ENCODE measurements at places on chromosomes 12 and 14.

- no peak for DNase-seq
- peaks cover 8% of the 10 kb centered on the region for H3K4me1 ChIP-seq
- H3K4me3 ChIP-seq = no peak overlapping the region
- peak overlapping the region; percentile 90 for H3K27ac ChIP-seq
Measured at GRCh38 chr12:96241846-96242256, 47.7 kb downstream of the ELK3 start.

DNA sequence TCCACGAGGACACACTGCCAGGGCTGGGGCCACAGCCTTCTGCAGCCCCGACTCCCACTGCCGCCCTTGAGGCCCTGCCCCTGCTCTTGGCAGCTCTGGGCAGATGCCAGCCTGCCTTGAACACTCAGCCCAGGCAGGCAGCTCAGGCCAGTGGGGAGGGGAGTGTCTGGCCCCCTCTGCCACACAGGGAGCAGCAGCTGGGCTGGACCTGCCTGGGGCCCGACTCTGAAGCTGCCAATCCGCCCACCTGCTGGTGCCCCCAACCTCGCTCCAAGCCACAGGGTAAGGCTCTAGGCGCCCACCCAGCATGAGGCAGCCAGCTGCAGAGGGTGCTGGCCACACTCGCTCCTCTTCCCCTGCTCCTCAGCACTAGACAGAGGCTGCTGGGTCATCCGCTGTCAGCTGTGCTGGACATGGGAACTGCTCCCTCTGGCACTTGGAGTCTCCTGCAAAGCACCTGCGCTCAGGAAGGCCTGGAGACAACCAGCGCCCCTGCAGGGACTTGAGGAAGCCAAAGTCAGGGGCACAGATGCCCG is 24.6 kb upstream of the NUDT14 start:
- H3K36me3 ChIP-seq = no peaks in the 10 kb centered on the region
- no peak overlapping the region for H3K27ac ChIP-seq
- H3K27me3 ChIP-seq = peaks cover 15% of the 10 kb centered on the region
- no peak for DNase-seq

- H3K27me3 ChIP-seq = no peaks in the 10 kb centered on the region
- no peak for DNase-seq
- H3K4me3 ChIP-seq = no peak overlapping the region
- H3K36me3 ChIP-seq = peaks cover 7% of the 10 kb centered on the region
- H3K4me1 ChIP-seq = no peaks in the 10 kb centered on the region
- no peak overlapping the region for H3K27ac ChIP-seq
Measured at GRCh38 chr14:81187832-81188522, 32.8 kb downstream of the GTF2A1 start.

DNA sequence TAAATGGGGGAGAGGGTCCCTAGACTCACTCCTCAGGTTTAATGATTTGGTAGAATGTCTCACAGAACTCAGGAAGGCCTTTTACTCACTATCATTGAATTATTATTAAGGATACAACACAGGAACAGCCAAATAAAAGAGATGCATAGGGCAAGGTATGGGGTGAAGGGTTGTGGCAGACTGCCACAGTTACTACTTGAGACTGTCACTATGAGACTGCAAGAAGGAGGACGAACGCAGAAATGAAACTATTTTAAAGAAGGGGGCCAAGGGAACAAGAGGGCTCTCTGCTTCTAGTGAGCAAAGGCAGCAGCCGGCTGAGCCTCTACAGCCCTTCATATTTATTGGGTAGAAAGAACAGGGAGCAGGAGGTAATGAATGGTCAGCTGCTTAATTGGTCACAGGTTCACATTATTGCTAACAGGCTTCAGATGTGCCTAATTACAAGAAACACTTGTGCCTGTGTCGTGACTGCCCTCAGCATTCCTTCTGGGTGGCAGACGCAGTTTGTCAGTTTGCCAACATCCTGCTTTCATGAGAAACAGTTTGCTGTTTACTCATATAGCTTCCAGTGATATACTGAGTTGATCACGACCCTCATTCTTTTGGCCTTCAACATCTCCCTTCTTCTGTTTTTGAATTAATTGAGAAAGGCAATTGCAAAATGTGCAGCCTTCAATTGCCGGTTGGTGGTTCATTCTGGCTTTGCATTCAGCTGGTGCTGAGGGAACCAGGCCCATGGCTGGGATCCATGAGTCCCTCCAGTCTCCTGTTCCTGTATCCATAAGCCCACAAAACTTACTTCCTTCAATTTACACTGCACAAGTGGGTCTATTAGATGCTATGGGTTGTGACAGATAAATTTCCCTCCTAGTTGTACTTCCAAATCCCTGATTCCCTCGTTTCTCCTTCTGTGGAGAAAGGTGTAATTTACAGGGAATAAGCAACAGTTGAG is 82.8 kb upstream of the PLEKHG7 start:
- H3K4me1 ChIP-seq = no peaks in the 10 kb centered on the region
- no peaks in the 10 kb centered on the region for H3K36me3 ChIP-seq
- H3K27me3 ChIP-seq = no peaks in the 10 kb centered on the region
- H3K4me3 ChIP-seq = no peak overlapping the region

DNA sequence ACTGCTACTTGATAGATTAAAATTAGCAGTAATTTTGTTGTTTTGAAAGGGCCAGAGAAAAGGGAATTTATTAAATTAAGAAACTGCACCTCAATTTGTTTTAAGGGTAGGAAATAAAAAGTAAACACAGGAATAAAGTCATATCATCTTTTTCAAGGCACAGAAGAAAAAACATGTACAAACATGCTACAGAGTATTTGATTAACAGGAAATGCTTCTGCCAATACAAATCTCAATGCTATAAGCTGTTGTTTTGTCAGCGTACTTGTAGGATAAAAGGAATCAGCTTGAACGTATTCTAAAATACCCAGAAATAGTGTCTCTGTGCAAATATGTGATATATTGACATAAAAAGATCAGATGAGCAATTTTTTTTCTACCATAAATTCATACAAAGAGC is 474.0 kb upstream of the MGAT4C start:
- no peaks in the 10 kb centered on the region for H3K4me1 ChIP-seq
- no peaks in the 10 kb centered on the region for H3K36me3 ChIP-seq

DNA sequence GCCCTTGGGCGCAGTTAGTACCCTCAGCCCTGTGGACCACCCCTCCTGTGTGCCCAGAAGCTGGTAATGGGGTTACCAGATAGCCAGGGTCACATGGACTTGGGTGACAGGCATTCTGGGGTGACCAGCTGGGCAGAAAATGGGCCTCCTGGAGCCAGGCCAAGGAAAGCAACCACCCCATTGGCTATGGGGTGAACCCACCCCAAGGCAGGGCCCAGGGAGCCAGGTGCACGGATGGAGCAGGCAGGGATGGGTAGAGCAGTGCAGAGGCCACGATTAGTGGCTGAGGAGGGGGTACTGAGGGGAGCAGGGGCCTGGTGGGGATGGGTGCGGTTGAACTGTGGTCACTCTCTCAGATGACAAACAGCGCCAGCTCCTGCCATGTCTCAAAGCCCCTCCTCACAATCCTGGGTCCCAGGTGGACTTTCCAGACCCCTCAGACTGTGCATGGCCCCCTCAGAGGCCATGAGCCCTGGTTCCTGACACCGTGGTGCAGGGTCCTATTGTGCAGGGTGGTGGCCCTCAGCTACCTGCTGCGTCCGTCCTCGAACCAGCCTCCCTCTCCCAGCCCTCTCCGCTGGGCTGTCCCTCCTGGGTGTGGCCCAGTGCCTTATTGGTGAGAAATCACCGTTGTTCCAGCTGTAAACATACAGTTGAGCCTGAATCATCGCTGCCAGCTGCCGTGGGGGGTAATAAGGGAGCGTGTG is 23.4 kb upstream of the BEGAIN start:
- H3K27me3 ChIP-seq = no peaks in the 10 kb centered on the region
- no peak overlapping the region for H3K4me3 ChIP-seq
- no peak overlapping the region for H3K27ac ChIP-seq
- H3K36me3 ChIP-seq = no peaks in the 10 kb centered on the region

- H3K36me3 ChIP-seq = no peaks in the 10 kb centered on the region
- no peak overlapping the region for H3K27ac ChIP-seq
- DNase-seq = no peak
- H3K27me3 ChIP-seq = no peaks in the 10 kb centered on the region
- no peaks in the 10 kb centered on the region for H3K4me1 ChIP-seq
- no peak overlapping the region for H3K4me3 ChIP-seq
Measured at GRCh38 chr14:32757568-32757967, 181.1 kb upstream of the NPAS3 start.

DNA sequence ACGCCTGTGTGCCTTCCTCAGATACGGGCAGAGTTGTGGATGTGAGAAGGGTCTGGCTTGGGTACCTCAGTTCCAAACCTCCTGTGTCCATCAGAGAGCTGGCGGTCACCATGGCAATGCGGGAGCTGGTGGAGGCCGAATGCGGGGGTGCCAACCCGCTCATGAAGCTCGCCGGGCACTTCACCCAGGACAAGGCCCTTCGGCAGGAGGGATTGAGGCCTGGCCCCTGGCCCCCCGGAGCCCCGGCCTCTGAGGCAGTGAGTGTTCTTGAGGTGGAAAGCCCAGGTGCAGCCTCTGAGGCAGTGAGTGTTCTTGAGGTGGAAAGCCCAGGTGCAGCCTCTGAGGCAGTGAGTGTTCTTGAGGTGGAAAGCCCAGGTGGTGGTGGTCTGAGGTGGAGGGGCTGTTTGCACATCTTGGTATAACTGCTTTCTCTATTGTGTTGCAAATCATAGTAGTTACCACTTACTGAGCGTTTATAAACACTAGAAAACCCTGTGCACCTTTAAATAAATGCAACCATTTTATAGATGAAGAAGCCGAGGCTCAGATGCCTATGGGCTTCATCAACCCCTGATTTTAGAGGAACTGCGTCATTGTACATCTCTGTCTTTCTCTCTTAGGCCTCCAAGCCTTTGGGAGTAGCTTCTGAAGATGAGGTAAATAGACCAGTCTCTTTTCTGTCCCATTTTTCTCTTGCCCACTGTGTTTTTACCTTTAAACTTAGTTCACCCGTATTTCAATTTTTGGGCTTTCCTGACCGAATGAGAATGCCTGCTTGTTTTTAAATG is 976 bp downstream of the PEX5 start:
- no peaks in the 10 kb centered on the region for H3K27me3 ChIP-seq
- H3K27ac ChIP-seq = peak overlapping the region; percentile 95
- H3K4me3 ChIP-seq = peak overlapping the region; percentile 93

DNA sequence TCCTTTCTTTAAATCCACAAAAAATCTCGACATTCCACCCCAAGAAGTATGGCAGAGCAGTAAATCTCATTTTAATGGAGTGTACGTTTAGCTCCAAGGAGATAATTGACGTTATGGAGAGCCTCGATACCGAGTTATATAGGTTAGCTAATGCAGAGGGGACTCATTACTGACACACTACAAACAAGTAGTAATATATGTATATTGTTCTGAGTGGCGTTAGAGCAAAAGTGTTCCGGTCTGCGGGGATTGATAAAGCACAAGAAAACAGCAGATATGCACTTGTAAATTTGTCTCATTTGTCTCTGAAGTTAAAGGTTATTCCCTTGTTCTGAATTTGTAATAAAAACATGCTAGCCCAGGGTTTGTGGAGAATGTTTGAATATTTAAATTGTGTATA is 84.1 kb downstream of the BCL11B start:
- no peak overlapping the region for H3K27ac ChIP-seq

DNA sequence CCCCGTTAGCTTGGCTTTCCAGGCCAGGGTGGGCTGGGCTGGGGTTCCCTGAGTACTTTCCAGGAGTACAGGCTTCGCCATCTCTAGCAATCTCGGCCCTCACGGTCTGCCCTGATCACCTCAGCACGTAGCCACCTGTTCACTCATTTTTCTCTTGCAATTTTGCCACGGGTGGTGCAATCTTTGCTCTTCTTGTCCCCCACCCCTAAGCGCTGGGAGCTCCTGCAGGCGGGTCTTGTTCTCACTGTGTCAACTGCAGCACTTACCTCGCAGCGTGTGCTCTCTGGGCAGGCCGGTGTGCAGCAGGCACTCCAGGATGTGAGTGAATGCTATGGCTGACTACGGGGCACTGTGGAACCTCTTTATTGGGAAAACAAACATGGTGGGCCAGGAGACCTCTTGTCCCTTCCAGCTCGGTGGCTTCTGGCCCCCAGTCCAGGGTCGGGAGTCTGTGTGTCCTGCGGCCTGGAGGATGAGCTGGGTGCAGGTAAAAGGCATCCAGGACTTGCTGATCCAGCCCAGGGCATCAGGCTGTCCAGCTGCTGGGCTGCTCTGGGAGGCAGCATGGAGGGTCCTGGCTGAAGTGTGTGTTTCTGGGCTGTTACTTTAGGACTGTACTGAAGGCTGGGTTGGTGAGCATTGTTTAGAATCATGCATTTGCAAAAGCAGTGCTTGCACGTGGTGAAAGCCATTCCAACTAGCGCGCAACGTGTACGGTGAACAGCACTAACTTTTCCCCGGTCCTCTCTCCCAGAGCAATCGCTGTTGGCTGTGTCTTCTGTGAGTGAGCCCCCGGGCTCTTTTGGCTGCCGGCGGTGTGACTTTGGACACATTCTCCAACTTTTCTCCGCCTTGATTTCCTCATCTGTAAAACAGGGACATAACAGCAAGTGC is 1.5 kb upstream of the ULK1 start:
- H3K27me3 ChIP-seq = no peaks in the 10 kb centered on the region
- no peak overlapping the region for H3K4me3 ChIP-seq
- peak; percentile 18 for DNase-seq

DNA sequence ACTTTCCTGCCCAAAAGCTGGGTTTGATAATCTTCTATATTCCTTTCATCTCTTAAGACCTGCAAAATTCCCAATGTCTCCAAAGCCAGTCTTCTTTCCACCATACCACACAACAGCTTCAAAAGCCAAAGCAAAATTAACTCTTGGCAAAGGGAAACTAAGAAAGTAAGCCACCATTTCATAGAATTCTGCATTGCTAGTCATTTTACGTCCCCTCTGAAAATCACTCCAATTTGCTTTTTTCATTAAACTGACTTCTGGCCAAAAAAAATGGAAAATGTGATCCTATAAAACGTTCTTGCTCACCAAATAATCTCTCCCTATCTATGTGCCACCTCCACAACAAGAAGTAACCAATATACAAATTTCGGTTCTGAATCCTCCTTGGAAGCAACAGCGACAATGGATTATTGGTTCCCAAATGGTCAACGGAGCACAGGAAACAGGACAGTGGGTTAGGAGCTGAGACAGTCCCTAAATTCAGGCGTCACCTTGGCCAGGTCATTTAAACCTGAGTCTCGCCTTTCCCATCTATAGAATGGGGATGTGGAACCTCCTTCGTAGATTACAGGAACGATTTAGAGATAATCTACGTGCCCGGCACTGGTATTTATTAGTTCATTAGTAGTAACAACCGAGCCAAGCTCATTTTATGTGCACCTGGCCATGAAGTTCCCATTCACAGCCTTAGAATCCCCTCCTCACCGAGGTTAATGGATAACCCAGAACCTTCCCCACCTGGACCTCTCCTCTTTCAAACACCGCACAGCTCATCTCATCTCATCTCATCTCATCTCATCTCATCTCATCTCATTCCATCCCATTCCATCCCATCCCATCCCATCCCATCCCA is 1.2 kb downstream of the NT5DC3 start:
- H3K27me3 ChIP-seq = no peaks in the 10 kb centered on the region
- peak overlapping the region; percentile 91 for H3K4me3 ChIP-seq
- DNase-seq = no peak

GRCh38 chr14:90521084-90521929 is 124.5 kb downstream of the CALM1 start:
- peak overlapping the region; percentile 74 for H3K27ac ChIP-seq
- DNase-seq = no peak
- no peak overlapping the region for H3K4me3 ChIP-seq
- peaks cover 26% of the 10 kb centered on the region for H3K4me1 ChIP-seq
- H3K36me3 ChIP-seq = no peaks in the 10 kb centered on the region

GRCh38 chr12:1799051-1799881 is 21.1 kb upstream of the LRTM2 start:
- no peaks in the 10 kb centered on the region for H3K36me3 ChIP-seq
- no peak overlapping the region for H3K27ac ChIP-seq
- no peaks in the 10 kb centered on the region for H3K27me3 ChIP-seq
- DNase-seq = no peak

Measured in breast epithelium (tissue), 4 donors.